ENCODE measurements at places on chromosomes 16 and 17.
A peak's percentile ranks its signal among the peaks of the same experiment; 100 is the strongest.

- no peak for DNase-seq
Observed at GRCh38 chr16:48564544-48565444, 45.2 kb downstream of the N4BP1 start.

DNA sequence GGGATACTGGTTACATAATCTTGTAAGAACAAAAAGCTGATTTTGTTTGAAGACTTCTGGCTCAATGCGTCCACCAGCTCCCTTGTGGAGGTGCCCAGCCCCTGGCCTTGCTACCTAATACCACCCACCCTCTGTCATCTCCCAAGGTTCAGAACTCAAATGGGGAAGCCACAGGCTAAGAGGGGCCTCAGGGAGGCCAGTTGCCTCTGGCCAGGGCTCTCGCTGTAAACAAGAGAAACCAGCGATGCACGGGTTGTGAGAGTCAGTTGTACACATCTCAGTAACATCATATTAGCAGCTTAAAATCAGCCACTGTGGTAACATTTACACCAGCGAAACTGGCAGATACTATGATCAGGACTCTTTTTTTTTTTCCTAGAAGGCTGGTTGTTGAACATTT lies 6.0 kb downstream of the TEKT5 start:
- no peak for DNase-seq

GRCh38 chr16:53668869-53669268 lies 34.8 kb downstream of the RPGRIP1L start:
- DNase-seq: no peak

GRCh38 chr16:71426069-71426879 lies 15.6 kb downstream of the TLE7 start:
- DNase-seq: peak; percentile 57

DNA sequence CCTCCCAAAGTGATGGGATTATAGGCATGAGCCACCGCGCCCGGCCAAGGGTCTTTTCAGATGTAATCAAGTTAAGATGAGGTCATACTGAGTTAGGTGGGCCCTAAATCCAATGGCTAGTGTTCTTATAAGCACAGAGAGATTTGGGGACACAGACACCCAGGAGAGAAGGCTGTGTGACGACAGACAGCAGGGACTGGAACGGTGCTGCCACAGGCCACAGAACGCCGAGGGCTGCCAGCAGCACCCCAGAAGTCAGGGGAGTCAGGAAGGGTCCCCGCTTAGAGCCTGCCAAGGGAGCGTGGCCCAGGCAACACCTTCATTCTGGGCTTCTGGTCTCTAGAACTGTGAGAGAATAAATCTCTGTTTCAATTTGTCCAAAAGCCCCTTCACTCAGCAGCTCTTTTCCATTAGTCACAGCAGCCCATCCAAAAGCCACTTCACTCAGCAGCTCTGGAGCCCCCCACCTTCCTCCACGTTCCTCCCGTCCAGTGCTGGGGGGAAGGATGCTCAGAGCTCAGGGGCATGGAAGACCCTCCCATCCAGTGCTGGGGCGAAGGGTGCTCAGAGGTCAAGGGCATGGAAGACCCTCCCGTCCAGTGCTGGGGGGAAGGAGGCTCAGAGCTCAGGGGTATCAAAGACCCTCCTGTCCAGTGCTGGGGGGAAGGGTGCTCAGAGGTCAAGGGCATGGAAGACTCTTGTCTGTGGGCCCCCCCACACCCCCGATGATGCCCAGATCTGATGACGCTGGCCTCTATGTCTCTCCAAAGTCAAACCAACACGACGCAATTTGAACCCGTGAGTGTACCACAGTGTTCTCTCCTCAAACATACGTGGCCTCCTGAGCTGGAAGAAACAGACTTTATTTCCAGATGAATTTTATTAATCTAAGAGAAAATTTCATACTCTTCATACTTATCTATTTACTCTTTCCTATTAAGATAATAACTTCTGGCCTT lies 11.9 kb downstream of the RAB40B start:
- DNase-seq: no peak

DNA sequence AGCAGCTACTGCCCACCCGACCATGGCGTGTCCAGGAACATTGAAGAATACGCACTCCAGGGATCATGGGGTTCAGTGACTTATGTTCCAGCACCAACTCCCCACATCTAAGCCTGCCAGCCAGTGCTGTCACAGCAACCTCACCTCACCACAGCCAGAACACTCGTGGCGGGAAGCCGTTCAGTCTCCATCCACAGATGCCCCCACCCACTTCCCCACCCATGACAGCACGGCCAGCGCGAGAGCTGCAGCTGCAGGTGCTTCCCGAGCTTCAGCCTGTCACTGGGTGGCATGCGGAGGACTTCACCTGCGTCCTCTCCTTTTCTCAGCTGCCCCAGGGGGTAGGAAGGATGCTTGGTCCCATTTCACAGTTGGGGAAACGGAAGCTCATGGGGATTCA lies 50.3 kb downstream of the RBFOX3 start:
- no peak for DNase-seq

GRCh38 chr17:62619417-62620155 lies 7.9 kb upstream of the MRC2 start:
- DNase-seq: no peak

DNA sequence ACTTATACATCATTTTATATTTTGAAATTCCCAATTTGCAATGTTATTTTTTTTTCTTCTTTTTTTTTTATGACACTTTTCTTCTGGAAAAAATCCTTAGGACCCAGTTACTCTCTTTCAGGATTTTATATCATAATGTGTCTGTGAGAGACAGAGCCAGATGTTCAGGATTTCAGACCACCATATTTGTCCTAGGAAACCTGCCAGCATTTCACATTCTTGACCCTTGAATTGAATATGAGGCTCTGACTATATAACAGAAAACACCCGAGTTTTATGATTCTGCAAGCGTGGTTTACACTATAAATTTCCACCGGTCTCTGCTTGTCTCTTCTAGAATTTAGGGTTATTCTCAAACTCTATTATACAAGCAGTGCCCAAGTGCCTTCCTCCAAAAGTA lies 621.0 kb downstream of the WWOX start:
- DNase-seq: no peak

DNA sequence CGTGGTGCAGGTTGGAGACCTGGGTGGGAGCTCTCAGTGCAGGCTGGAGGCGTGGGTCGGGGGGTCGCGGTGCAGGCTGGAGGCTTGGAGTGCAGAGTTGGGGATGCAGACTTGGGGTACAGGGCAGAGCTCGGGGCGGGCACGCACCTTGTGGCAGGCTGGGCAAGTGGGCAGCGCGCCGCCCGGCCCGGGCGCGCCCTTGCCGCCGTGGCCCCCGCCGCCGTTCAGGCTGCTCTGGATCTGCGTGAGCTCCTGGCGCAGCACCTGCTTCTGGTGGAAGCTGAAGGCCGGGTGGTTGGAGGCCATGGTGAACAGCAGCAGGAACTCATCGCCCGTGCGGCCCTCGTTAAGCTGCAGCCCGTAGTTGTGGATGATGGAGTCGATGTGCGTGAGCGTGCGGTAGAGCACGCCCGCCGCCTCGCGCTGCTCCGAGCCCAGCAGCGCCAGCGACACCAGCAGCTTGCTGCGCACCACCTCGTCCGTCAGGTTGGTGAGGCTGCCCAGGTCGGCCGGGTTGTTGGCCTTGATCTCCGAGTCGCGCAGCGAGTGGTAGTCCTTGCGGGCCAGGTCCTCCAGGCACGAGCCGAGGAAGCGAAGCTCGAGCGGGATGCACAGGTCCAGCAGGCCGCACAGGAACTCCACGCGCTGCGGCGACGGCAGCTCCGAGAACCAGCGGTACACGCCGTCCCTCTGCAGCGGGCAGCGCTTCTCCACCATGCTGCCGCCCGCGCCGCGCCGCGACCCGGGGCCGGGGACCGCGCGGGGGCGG lies 1.1 kb downstream of the ZCCHC14 start:
- peak; percentile 61 for DNase-seq

- DNase-seq: no peak
Observed at GRCh38 chr16:85365120-85365519, 248.0 kb upstream of the GSE1 start.

DNA sequence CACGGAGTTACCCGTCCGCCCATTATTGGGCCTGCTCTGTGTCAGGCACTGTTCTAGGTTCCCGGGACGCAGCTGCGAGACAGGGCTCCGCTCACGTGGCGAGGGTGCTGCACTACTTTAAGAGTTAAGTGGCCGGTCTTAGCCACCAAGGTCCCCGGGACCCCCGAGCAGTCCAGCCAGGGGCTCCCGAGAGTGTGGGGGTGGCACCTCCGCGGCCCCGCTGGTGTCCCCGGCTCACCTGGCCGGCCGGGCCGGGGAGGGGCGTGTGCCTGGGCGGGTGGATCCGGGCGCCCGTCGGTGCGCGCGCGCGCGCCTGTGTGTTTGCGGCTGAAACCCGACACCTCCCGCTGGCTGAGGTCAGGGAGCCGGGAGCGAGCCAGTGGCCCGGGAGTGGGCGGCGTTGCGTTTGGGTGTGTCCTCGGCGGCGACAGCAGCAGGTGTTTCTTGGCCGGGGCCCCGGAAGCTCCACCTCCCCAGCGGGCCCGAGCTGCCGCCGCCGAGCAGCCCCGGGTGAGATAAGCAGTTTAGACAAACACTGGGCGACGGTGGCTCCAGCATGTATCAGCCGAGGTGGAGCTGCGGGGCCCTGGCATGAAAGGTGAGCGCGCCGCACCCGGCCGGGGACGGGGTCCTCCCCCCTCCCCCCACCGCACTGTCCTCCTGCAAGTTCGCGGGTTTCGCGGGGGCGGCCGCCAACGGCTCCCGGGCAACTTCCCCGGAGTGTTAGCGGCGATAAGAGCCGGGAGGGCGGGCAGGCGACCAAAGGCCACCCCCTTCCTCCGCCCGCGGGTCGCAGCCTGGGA lies at the start of gene GSE1:
GSE1 (plus strand) TSS at position 522 of the 803 bp plus-strand sequence; CDS start at position 592, 70 bp downstream.
- DNase-seq: peak; percentile 42

DNA sequence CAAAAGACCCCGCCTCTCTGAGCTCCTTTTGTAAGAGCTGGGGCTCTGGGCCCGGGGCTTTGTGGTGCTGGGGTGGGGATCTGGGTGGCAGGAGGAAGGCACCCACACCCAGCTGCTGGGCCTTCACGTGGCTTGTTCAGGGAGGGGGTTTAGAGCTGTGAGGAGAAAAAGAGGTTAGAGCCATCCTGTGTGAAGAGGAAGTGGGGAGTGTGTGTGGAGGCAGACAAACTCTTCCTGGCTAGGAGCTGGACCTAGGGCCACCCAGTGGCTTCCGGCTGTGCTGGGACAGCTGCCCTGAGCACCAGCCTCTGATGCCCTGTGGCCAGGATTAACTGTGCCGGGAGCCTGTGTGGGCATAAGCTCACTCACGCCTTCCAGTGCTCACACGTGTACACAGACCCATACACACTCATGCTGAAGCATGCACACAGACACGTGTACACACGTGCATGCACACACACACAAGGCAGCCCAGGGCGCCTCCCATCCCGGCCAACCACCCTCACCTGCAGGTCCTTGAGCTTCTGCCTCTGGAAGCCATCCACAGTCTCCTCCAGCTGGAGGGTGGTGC lies 7.4 kb downstream of the CIBAR2 start:
- DNase-seq: no peak

Measured in lung microvascular endothelial cell (primary cell).